ENCODE measurements at places on chromosomes 7 and 10.

DNA sequence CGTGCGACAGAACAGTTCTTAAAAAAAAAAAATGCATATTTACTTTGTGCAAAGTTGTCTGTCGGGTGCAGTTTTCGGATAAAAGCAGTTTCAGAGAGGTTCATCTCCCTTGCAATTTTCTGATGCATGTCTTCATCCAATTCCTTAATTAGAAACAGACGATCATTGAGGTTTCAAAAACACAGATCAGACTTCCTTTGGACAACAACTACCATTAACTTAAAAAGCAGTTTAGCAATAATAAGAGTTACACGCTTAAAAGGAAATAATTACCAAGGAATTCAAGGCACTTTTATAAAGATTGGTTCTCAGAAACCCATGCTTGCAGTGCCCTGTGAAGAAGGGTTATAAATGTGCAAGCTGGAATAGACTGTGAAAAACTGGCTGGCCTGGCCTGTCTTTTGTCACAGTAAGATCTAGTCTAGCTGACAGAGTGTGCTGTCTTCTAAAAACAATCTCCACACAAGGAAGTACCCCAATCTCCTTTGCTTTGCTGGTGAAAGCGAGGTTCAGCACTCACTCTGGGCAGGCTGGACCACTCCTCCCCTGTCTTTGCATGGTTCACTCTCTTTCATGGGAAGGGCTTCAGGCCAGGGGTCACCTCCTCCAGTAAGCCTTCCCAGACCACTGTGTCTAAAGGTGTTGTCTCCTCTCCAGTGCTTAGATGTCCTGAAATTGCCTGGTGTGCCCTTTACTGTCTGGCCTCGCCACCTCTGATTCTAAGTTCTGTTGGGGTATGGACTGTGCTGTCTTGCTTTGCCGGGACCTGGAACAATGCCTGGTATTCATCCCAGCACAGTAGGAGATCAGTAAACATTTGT lies 34.8 kb upstream of the HNRNPH3 start:
- no peak for DNase-seq

- DNase-seq = no peak
Measured at GRCh38 chr7:96169439-96169838, 152.5 kb downstream of the SLC25A13 start.

GRCh38 chr7:76386691-76387260 lies 22.7 kb downstream of the SSC4D start:
- no peak for DNase-seq

DNA sequence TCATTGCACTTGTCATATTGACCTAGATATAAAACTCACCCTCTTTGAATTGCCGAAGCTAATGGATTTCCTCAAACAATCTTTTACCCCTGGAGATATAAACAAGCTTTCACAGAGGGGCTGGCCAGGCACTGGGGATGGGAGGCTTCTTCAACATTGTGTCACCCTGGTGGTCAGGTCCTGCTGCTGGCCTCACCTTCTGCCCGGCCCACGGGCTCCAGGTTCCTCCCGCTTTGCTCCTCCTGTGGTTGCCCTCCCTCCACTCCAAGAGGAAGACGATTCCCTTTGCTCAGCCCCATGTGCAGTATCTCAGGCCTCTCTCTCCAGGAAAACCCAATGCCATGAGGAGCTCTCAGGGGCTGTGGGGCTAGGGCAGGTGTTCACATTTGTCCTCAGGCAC lies 118.1 kb upstream of the ADCY1 start:
- no peak for DNase-seq

DNA sequence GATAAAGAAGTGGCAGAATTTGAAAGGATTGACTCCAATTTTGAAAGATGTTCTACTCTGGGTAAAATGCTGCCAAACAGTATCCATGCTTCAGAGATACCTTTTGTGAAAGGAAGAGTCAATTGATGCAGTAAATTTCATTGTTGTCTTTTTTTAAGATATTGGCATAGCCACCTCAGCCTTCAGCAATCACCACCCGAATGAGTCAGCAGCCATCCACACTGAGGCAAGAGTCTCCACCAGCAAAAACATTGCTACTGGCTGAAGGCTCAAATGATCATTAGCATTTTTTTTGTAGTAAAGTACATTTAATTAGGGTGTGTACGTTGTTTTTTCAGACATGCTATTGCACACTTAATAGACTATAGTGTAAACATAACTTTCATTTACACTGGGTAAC lies 31.7 kb upstream of the CYP26C1 start:
- DNase-seq = no peak

- DNase-seq = no peak
Measured at GRCh38 chr10:15112657-15113056, 15.5 kb downstream of the RPP38 start.

DNA sequence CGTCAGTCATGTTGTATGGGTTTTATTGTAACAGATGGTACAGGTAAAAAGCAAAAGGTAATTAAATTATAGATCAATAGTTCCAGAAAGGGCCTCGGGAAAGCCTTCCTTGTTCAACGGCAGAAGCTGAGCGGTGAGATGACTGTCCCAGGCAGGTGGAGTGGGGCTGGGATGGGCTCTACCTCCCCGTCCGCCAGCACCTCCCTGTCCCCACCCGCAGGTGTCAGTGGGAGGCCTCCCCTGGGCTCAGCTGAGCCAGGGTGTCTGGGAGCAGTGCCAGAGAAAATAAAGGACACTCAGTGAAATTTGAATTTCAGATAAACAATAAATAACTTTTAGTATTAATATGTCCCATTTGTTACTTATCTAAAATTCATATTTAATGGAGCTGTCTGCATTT lies 58.9 kb downstream of the CLRN3 start:
- DNase-seq = no peak

DNA sequence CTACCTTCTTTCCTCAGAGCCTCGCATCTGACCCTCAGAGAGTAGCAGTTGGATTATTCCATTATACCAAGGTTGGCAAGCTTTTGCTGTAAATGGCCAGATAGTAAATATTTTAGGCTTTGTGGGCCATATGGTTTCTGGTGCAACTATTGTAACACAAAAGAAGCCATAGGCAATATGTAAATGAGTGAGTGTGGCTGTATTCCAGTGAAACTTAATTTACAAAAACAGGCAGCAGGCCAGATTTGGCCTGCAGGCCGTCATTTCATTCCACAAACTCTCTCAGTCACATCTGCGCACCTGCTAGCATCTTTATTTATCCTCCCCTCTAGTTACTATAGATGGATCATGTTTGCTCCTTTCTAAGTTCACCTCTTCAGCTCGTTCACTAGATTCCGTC lies 6.7 kb downstream of the ZNF518A start:
- DNase-seq = no peak

GRCh38 chr10:60234551-60234950 lies 155.1 kb downstream of the ANK3 start:
- DNase-seq = no peak

- no peak for DNase-seq
Measured at GRCh38 chr10:96188421-96188820, 58.3 kb downstream of the ZNF518A start.

GRCh38 chr7:112529521-112529920 lies 48.7 kb downstream of the LSMEM1 start:
- DNase-seq = no peak

- DNase-seq = no peak
Measured at GRCh38 chr10:59879363-59879913, 26.9 kb downstream of the CCDC6 start.

GRCh38 chr7:137990251-137990941 lies 11.5 kb downstream of the CREB3L2 start:
- DNase-seq = no peak

- no peak for DNase-seq
Measured at GRCh38 chr10:57098146-57098545, 737.1 kb upstream of the ZWINT start.

DNA sequence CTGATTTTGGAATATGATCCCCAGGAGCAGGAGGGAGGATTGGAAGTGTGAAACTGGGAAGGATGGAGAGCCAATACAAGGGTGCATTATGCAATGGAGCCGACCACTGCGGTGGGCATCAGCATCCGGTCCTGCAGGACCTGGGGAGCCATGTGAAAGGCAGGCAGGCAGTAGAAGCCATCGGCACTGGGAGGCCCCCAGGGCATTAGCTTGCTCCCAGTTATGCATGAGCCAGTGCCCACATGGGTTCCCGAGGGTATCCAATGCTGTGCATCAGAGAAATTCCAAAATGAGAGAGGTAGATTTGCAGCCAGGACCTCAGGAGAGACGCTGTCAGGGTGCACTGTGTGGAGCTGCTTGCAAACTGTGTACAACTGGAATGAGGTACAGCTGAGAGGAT lies 8.7 kb upstream of the KCP start:
- no peak for DNase-seq

GRCh38 chr10:100024748-100025147 lies 15.0 kb upstream of the DNMBP start:
- no peak for DNase-seq

DNA sequence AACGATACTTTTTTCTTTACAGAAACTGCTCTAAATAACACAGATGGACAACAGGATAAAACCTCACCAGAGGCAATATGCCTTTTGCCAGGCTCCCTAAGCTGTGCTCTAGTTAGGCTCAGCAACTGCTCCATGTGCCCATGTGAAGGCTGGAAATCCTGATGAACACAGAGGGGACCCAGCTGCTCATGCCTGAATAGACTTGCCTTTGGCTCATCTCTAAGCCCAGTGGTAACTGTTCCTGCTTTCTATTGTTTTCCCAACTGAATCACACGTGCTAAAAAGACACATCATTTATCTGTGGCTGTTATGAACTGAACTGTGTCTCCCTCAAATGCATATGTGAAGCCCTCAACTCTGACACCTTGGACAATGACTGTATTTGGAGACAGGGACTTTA lies 110.4 kb downstream of the RNF216 start:
- no peak for DNase-seq

DNA sequence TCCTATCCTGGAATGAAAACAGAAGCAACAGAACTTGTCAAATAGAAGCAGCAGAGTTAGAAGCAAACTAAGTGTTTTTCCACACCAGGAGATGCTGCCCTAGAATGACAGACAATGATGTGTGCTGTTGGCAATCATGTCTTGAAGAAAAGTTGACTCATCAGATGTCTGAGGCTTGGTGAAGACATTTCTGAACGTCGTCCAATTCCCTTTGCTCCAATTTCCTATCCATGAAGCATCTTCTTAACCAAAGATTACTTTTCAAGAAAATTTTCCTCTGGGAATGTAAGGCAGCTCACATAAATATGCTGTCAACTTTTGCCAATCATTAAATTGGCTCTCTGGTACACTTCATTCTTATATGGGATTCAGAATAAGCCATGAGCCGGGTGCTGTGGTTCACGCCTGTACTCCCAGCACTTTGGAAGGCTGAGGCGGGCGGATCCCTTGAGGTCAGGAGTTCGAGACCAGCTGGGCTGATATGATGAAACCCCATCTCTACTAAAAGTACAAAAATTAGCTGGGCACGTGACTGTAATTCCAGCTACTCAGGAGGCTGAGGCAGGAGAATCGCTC lies 34.6 kb downstream of the MALSU1 start:
- no peak for DNase-seq

DNA sequence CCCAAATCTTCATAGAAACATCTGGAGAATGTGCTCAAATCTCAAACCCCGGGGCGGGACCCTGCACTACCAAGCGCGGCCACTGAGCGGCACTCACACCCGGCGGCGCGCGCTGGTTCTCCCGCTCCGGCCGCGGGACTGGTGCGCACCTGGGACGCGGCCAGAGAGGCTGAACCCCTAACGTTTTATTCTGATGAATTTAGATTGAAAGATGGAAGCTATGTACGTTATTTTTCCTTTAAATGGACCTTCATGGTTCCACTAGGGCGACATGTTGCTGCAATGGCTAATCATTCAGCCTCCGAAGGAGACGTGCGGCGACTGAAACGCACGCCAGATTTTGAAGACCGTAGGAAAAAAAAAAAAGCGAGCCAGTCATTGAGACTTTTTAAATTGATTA lies 107.0 kb upstream of the INSIG1 start:
- no peak for DNase-seq

- no peak for DNase-seq
Measured at GRCh38 chr10:100759331-100759730, 13.9 kb downstream of the PAX2 start.

DNA sequence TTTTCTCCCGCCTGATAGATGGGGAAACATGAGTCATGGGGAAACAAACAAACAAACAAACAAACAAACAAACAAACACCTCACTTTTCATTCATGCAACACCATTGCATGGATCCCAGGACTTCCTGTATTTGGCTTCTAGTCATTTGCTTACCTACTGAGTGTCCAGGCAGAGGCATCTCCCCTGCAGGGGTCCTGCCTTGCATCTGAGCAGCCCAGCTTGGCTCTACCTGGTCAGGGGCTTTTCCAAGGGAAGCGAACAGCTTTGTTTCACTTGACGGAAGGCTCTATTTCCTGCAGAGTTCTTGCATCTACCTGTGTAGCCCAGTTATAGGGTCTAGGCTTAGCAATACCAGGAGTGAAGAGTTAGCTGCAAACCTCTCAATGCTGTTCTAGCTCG lies 374.2 kb downstream of the GATA3 start:
- no peak for DNase-seq

DNA sequence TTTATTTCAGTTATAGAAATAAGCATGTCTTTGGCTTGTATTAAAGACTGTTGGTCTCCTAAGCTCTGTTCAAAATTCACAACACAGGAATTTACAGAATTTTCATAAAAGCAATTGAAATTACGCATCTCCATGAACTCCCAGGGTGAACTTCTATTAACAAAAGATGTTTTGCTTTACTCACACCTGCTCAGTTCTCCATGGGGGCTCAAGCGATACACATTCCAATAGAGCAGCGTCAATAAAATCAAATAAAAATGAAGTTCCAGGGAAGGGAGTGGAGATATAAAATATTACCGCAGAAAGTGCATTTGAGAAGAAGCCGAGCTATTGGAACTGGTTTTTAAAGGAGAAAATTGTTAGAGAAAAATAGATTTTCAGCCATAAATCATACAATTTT lies 41.5 kb upstream of the ZNF438 start:
- DNase-seq = no peak

- DNase-seq = no peak
Measured at GRCh38 chr7:37833107-37833817, 15.1 kb upstream of the NME8 start.

DNA sequence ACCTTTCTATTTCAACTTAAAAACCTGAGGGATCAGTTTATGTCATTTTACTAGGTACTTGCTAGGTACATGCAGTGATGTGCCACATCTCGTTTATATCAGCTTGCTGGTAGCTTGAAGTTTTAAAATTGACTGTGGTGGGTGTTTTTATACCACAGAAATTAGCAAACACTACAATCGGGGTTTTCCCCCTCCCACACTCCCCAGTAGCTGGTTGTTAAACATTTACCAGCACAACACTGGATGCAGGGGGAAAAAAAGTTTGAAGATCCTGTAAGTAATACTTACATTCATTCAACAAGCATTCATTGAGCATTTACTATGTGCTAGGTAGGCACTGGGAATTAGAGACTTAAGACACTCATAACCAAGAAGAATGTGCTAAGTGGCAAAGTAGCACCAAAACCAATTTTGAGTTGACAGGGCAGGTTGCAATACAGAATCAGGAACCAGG lies 32.6 kb downstream of the USP6NL start:
- DNase-seq = no peak

GRCh38 chr7:2175514-2175913 lies 57.2 kb downstream of the MAD1L1 start:
- DNase-seq = no peak

- no peak for DNase-seq
Measured at GRCh38 chr7:13743226-13743625, 246.2 kb downstream of the ETV1 start.
